H1 (cell line): ENCODE measurements at places on chromosomes 11 and 22. TPM values are rescaled to one million over a fixed set of nuclear protein-coding genes. Genes with fewer than 3 reads are reported as not detected.

Gene P2RX3
- 0.29 and 0.47 TPM in 2 replicates for total RNA-seq

Gene P2RX6
- not detected in 2 replicates for total RNA-seq

Gene SLC22A8
- not detected in 2 replicates for total RNA-seq

Gene DEUP1
- 0.38 and 0.45 TPM in 2 replicates for total RNA-seq

- no peaks in the 10 kb centered on the region for H3K36me3 ChIP-seq
- peak overlapping the region; percentile 87 for H3K4me3 ChIP-seq
- H3K27ac ChIP-seq, result 0 out of 2 replicates have a peak overlapping the region, but pooled peaks have one; percentile 19
- peaks cover 5% of the 10 kb centered on the region for H3K4me1 ChIP-seq
- no peak for DNase-seq
- no peaks in the 10 kb centered on the region for H3K27me3 ChIP-seq
Measured at GRCh38 chr22:23786261-23786710, 480 bp upstream of the SMARCB1 start.

DNA sequence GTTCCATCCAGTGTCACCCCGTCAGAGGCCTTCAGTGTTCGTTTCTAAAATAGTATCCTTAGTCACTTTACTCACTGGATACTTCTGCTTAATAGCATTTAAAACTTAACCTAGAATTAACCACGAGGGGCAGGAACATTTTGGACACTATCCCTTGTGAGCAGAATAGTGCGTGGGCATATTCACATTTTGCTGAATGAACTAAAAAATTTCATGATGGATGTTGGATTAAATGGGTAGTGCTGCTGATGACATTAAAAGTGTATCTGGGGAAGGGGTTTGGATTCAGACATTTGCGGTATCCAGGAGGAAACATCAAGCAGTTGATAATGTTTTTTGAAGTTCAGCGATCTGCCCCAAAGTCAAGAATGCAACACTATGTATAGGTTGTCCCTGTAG is 750 bp upstream of the NAT10 start:
- peak overlapping the region; percentile 95 for H3K4me3 ChIP-seq
- peaks cover 29% of the 10 kb centered on the region for H3K36me3 ChIP-seq
- peak overlapping the region; percentile 95 for H3K27ac ChIP-seq
- no peaks in the 10 kb centered on the region for H3K27me3 ChIP-seq
- H3K4me1 ChIP-seq, result no peaks in the 10 kb centered on the region
- no peak for DNase-seq

GRCh38 chr11:4699697-4700435 is 2.2 kb upstream of the OR51E2 start:
- H3K4me1 ChIP-seq, result peaks cover 7% of the 10 kb centered on the region
- no peaks in the 10 kb centered on the region for H3K36me3 ChIP-seq
- no peak for DNase-seq
- no peak overlapping the region for H3K27ac ChIP-seq

DNA sequence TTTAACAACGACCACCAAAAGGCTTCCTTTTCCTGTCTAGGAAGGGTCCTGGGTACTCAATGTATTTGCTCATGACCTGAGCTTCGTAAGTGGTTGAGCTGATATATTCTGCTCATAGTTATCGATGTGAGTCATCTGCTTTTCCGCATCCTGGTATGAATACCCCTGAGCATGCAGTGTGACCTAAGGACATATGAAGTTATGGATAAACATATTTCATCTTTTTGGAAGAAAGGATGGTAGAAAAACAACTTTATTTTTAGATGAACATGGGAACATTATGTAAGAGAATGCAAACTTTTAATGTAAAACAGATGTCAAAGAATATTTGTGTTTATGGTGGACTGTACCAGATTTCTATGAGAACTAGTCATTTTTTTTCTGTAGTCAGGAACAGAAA is 28.4 kb downstream of the TRPC6 start:
- no peaks in the 10 kb centered on the region for H3K4me1 ChIP-seq
- no peak overlapping the region for H3K27ac ChIP-seq
- no peaks in the 10 kb centered on the region for H3K36me3 ChIP-seq

DNA sequence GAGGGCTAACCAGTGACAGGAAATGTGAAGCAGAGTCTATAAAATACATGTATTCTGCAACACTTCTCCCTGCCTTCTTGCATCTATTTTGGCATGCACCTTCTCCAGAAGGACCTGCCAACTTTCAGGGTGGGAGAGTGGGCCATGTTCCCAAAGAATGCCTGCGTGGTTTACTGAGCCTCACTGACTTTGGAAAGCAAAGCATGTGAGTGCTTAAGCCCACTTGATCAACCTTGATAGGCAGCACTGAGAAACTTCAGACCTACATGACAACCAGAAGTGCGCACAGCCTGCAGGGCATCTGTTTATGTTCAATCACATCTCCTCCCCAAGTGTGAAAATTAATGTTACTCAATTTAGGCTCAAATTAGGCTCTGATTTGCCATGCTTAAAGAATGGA is 69.2 kb downstream of the AMOTL1 start:
- no peak overlapping the region for H3K4me3 ChIP-seq
- no peak for DNase-seq
- H3K4me1 ChIP-seq, result no peaks in the 10 kb centered on the region
- H3K36me3 ChIP-seq, result peaks cover 3% of the 10 kb centered on the region

- DNase-seq, result no peak
- no peaks in the 10 kb centered on the region for H3K27me3 ChIP-seq
- H3K4me1 ChIP-seq, result peaks cover 11% of the 10 kb centered on the region
- H3K4me3 ChIP-seq, result no peak overlapping the region
- H3K27ac ChIP-seq, result no peak overlapping the region
Measured at GRCh38 chr11:45078236-45079074, 68.0 kb upstream of the PRDM11 start.

GRCh38 chr11:19853016-19853415 is 140.4 kb downstream of the NAV2 start:
- H3K27me3 ChIP-seq, result no peaks in the 10 kb centered on the region
- no peak overlapping the region for H3K27ac ChIP-seq
- H3K4me1 ChIP-seq, result no peaks in the 10 kb centered on the region; the same call in 1 of the 2 replicates
- peaks cover 4% of the 10 kb centered on the region; the same call in 1 of the 2 replicates for H3K36me3 ChIP-seq

DNA sequence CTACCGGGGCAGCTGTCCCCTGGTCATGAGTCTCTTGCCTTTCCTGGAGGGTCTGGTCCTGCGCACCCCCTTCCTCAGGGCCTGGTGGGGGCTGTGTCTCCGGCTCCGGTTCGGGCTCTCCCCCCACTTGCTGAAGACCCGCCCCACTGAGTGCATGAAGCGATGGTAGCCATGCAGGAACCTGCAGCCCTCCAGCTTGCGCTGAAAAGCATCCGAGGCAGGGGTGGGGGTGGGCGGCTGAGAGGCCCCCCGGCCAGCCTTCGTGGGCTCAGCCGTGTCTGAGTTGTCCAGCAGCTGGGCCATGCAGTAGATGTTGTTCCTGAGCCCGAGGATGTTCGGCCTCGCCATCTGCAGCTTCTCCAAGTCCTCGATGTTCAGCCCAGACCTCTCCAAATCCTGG is 2.8 kb downstream of the OSM start:
- H3K4me1 ChIP-seq, result 0 out of 2 replicates have a peak, but pooled peaks cover 1% of the 10 kb centered on the region
- no peaks in the 10 kb centered on the region; the same call in 1 of the 2 replicates for H3K27me3 ChIP-seq
- H3K27ac ChIP-seq, result no peak overlapping the region
- no peak for DNase-seq
- H3K36me3 ChIP-seq, result no peaks in the 10 kb centered on the region

DNA sequence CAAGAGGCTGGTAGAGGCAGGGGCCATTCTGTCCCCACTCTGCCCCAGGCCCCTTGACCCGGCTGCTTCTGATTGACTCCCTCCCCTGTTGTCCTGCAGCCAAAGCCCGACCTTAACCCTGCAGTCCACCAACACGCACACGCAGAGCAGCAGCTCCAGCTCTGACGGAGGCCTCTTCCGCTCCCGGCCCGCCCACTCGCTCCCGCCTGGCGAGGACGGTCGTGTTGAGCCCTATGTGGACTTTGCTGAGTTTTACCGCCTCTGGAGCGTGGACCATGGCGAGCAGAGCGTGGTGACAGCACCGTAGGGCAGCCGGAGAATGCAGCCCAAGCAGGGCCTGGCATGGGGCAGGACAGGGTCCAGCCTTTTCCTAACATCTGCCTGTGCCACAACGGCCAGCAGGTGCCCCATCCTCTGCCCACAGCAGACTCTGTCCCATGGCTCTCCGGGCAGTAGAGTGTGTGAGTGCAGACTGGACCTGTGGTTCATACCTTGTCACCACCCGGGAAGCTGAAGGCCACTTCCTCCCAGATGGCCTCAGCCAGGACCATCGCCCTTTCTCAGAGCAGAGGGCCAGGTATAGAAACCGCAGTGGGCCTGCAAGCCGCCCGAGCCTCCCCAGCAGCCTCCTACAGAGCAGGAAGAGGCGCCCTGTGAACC is 26.8 kb upstream of the MGAT3 start:
- peaks cover 11% of the 10 kb centered on the region; the same call in 1 of the 2 replicates for H3K36me3 ChIP-seq
- no peak overlapping the region for H3K27ac ChIP-seq
- H3K27me3 ChIP-seq, result no peaks in the 10 kb centered on the region
- DNase-seq, result no peak

- DNase-seq, result no peak
- H3K27ac ChIP-seq, result no peak overlapping the region
- H3K36me3 ChIP-seq, result no peaks in the 10 kb centered on the region
- peaks cover 7% of the 10 kb centered on the region for H3K27me3 ChIP-seq
- H3K4me1 ChIP-seq, result no peaks in the 10 kb centered on the region
Measured at GRCh38 chr11:134363161-134363560, 31.4 kb downstream of the GLB1L2 start.

GRCh38 chr11:120216426-120217102 is 5.7 kb downstream of the OAF start:
- H3K4me3 ChIP-seq, result no peak overlapping the region
- no peak overlapping the region for H3K27ac ChIP-seq
- H3K4me1 ChIP-seq, result peaks cover 12% of the 10 kb centered on the region; the same call in 1 of the 2 replicates
- no peak for DNase-seq
- no peaks in the 10 kb centered on the region for H3K36me3 ChIP-seq

GRCh38 chr22:46576556-46577367 is 39.3 kb upstream of the CELSR1 start:
- H3K4me3 ChIP-seq, result peak overlapping the region; percentile 34; the same call in 1 of the 2 replicates
- DNase-seq, result no peak
- H3K27me3 ChIP-seq, result peaks cover 2% of the 10 kb centered on the region; the same call in 1 of the 2 replicates
- H3K27ac ChIP-seq, result no peak overlapping the region

- H3K36me3 ChIP-seq, result no peaks in the 10 kb centered on the region
- H3K4me1 ChIP-seq, result peaks cover 6% of the 10 kb centered on the region
- no peak overlapping the region for H3K4me3 ChIP-seq
- H3K27ac ChIP-seq, result no peak overlapping the region
- no peak for DNase-seq
Measured at GRCh38 chr11:7509966-7510365, 3.8 kb upstream of the PPFIBP2 start.

DNA sequence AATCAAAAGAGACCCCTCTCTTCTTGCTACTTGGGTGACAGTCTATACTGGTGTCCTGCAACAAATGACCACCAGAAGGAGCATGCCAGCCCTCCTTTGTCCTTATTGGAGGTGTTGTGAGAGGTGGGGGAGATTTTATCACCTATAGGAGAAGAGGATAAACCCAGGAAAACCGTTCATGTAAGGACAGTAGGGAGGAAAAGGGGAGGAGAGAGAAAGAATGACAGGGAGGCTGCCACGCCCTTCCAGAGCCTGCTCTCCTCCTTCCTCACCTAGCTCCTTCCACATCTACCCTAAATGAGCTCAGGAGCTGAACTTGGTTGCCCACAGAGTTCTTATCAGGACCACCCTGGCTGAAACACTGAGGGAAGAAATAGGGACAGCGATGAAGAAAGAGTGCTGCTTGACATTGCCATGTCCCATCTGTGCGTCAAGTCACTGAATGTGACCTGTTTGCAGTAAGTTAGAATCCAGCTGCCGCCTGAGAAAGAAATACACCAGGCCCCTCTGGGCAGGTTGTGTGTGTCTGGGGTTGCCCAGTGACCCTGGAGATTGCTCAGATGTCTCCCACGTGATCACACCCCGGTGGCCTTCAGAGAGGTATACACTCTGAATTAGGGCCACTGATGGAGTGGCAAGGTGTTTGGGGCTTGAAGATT is 40.4 kb upstream of the ETS1 start:
- peak; percentile 43 for DNase-seq
- H3K4me3 ChIP-seq, result no peak overlapping the region
- peaks cover 6% of the 10 kb centered on the region; the same call in 1 of the 2 replicates for H3K4me1 ChIP-seq
- no peaks in the 10 kb centered on the region for H3K36me3 ChIP-seq
- no peak overlapping the region for H3K27ac ChIP-seq

DNA sequence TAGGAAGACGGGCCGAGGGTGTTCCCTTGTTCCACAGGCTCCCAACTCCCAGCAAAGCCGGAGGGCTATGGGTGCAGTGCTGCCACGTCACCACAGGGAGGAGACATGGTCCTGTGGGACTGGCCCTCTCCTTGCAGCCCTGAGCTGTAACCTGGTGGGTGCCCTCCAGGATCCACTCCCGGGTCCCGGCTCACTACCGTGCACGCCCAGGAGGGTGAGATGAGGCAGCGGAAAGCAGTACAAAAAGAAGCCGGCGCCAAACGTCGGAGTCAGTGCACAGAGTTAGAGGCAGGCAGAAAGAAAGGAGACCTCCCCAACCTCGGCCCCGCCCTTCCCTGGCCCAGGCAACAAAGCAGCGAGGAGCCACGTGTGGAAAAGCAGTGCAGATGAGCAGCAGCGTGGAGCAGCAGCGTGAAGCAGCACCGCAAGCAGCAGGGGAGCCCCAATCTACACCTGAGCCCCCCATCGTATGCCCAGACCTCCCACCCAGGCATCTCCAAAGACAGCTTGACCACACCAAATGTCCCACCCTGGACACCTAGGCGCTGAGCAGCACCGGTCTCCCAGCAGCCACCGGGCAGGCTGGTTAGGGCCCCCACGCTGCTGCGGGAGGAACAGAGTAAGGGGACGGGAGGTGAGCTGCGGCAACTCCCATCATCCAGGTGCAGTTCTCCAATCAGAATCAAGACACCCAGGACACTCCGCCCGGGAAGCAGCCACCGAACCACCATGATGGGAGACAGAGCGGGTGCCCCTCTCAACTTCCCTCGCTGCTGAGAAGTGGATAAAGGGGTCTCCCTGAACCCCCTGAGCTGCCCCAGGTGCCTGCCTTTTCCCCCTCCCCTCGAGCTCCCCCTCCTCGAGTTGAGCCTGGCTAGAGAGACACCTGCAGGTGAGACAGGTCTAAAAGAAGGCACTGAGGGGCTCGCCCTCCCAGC is 28.8 kb downstream of the IGSF9B start:
- H3K36me3 ChIP-seq, result peaks cover 4% of the 10 kb centered on the region
- no peaks in the 10 kb centered on the region for H3K4me1 ChIP-seq
- no peaks in the 10 kb centered on the region for H3K27me3 ChIP-seq
- H3K4me3 ChIP-seq, result no peak overlapping the region

GRCh38 chr11:60703374-60703773 is 4.0 kb downstream of the MS4A8 start:
- no peaks in the 10 kb centered on the region for H3K27me3 ChIP-seq
- no peak overlapping the region for H3K4me3 ChIP-seq
- H3K4me1 ChIP-seq, result peaks cover 2% of the 10 kb centered on the region; the same call in 1 of the 2 replicates
- DNase-seq, result no peak
- no peaks in the 10 kb centered on the region for H3K36me3 ChIP-seq

GRCh38 chr11:89633135-89633705 is 76.9 kb upstream of the TRIM77 start:
- H3K27ac ChIP-seq, result no peak overlapping the region
- DNase-seq, result no peak

GRCh38 chr11:112368381-112368780 is 107.7 kb upstream of the PLET1 start:
- no peaks in the 10 kb centered on the region for H3K27me3 ChIP-seq
- no peak overlapping the region for H3K27ac ChIP-seq
- no peak for DNase-seq
- no peaks in the 10 kb centered on the region for H3K36me3 ChIP-seq
- no peak overlapping the region for H3K4me3 ChIP-seq
